Activated T-helper 1 cell treated with anti-CD3 and anti-CD28 coated beads, Interleukin-12 subunit alpha, Interleukin-12 subunit beta, Interleukin-2, Interleukin-4 antibody, amounts not matched to agents 30 ng/mL and 10 ng/mL and 1 ng/mL, durations not matched to agents 14 hours and 24 hours and 36 hours (primary cell): ENCODE measurements at places on chromosomes 5 and 9. TPM values are rescaled to one million over a fixed set of nuclear protein-coding genes. Genes with fewer than 3 reads are reported as not detected.

DNA sequence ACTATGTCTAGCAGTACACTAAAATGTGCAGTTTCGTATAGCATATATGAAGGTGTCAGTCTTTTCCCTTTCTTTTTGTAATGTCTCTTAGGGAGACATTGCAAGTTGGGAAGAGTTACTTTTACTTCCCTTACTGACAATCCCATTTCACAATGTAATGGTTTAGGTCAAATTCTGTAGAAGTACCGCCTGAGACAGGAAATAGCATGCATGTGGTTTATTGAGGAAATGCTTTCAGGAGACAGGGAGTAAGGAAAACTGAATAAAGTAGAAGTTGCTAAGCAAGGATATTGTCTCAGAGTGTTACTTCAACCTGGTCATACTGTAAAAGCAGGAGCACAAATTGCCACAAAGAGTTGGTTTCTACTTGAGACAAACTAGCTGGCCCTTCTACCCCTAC is 32.1 kb upstream of the MSANTD3 start:
- no peak for DNase-seq

DNA sequence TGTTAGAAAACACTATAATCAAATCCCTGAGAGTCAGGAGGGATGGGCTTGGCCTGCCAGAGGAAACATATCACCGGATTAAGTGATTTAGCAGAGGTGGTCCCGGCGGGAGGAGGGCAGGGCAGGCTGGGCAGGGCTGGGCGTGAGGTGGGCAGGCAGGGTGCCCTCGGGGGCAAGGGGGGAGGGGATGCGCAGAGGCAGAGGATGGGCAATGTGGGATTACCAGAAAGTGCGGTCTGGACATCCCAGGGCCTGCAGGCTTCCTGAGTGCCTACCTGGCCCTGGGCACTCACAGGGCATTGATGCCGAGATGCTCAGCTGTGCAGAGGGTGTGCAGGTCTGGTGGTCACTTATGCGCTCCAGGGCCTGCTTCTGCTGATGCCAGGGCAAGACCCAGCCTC is 115.2 kb downstream of the ADAMTS2 start:
- no peak for DNase-seq

DNA sequence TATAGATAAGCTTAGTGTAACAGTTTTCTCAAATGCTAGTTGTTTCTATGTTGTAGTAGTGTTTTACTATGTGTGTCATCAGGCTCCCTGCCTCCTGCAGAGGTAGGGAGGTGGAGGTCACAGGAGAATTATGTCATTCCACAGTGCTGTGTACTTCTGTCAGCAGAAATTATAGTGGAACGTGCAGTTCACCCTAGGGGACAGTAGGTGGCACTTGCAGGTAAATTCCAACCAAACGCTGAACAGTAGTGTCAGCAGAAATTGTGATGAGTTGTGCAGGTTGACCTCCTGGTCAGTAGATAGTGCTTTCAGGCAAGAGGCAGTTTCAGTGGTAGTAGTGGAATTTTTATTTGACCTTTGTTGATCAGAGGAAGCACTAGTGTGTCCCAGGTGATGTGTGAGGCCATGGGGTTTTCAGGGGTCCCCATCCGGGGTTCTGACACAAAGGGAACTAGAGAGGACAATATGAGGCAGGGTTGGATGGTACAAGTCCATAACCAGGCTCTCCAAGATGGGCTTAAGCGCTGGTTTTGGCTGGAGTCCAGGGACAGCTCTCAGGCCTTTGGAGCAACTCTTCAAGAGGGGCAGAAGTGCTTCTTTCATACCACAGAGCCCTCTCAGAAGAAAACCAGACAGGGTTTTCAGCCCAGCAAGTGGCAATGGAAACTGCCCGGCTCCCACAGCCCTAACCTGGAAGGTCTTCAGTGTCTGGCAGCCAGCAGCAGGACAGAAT is 402.9 kb downstream of the CYLC2 start:
- no peak for DNase-seq

DNA sequence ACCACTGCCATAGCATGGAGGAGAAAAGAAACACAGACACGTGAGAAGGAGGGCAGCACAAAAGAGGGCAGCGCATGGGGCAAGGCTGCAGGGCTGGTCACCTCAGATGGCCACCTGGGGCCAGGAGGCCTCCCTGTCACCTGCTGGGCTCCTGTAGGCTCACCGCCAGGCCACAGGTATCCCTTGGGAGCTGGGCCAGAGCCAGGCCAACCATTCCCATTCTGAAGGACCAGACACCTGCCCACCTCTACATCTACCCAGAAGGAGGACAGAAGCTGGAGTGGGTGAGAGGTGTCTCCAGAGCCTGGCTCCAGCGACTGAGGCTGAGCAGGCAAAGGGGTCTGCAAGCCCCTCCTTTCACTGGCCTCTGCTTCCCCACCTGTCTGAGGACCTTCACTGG is 103.1 kb downstream of the PAX5 start:
- no peak for DNase-seq

- no peak for DNase-seq
Measured at GRCh38 chr9:134152022-134152448, 12.3 kb downstream of the RNU6ATAC start.

GRCh38 chr5:41600731-41601130 is 90.3 kb upstream of the PLCXD3 start:
- DNase-seq: no peak

- no peak for DNase-seq
Measured at GRCh38 chr5:76724871-76725270, 8.9 kb downstream of the F2R start.

DNA sequence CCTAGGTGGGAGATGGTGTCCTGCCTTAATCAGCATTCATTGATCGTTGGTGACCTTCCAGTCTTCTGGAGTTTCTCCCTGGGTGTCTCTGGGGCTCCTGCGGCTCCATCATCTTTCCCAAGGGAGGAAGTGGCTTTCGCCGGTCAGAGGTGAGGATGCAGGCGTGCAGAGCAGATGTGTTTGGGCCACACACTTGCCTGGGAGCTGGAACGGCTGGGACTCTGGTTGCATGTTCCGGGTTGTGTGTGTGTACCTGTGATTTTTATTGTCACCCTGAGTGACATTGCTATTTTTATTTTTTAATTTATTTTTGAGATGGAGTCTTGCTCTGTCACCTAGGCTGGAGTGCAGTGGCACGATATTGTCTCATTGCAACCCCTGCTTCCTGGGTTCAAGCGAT is 9.6 kb downstream of the HMCN2 start:
- no peak for DNase-seq

DNA sequence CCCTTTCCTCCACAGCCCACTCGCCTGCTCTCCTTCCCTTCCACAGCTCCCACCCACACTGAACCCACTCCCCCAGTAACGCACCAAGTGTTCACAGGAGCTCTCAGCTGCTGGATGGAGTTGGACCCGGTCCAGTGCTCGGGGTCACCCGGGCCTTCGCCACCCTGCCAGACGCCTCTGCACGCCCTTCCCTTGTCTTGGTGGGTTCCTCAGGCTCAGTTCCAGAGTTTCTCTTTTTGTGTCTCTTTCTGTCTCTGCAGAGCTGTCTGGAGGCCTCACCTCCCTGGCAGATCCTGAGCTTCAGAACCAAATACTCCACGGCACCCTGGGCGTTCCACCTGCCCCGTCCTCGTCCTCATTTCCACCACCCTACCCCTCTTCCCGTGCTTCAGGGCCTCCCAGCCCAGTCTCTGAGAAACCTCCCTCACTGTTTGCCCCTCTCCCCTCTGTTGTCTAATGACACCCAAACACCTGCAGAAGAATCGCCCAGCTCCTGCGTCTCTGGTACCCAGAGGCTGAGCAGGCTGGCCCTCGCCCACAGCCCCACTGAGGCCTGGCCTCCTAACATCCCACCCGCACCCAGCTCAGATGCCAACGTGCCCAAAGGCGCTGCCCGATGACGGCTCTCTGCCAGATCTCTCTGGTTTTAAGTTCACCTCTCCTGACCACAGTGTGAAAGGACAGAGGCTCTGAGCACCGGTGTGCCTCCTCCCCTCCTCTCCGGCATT is 74.3 kb downstream of the COL23A1 start:
- no peak for DNase-seq

GRCh38 chr5:168362097-168362885 is 70.8 kb downstream of the WWC1 start:
- DNase-seq: no peak

- no peak for DNase-seq
Measured at GRCh38 chr5:139513852-139514485, 31.4 kb upstream of the STING1 start.

GRCh38 chr5:137888863-137889759 is at the start of gene PKD2L2:
TSS of gene PKD2L2 (plus strand) at chr5:137889457. CDS start at chr5:137889492, 35 bp downstream.
- peak; percentile 82 for DNase-seq

DNA sequence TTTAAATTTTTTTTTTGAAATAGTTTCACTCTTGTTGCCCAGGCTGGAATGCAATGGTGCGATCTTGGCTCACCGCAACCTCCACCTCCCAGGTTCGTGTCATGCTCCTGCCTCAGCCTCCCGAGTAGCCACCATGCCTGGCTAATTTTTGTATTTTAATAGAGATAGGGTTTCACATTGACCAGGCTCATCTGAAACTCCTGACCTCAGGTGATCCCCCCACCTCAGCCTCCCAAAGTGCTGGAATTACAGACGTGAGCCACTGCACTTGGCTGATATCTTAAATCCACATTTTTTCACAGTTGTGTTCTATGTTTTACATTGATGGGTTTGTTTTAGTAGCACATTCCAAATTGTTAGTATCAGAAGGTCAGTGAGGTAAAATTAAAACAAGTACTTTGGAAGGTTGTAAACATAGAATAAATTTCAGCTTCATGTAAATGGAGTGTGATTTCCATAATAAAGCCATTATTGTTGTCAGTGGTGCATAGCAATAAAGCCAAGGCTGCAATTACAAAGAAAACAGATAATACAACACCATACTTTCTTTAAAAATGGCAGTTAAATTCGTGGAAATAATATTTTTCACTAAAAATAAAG is 287.2 kb downstream of the ARRDC3 start:
- no peak for DNase-seq

DNA sequence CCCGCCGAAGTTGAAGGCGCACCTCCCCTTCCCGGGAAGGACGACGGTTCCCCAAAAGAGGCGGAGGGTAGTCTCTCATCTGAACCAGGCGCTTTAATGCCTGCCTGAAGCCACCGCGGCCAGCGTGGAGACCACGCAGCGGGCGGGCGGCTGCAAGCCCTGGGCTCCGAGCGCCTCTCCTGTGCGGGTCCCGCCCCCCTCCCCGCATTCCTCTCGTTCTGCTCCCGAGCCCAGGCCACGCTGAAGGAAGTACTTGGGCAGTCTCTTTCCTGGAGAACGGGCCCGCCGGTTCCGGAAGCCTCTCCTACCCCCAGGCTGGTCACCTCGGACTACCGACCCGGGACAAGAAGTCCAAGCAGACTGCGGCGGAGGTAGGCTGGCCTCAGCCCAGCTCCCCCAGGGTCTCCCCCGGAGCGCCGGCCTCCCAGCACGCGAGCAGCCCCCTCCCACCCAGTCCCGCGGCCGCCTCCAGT is 571 bp downstream of the PPIC start:
- no peak for DNase-seq

DNA sequence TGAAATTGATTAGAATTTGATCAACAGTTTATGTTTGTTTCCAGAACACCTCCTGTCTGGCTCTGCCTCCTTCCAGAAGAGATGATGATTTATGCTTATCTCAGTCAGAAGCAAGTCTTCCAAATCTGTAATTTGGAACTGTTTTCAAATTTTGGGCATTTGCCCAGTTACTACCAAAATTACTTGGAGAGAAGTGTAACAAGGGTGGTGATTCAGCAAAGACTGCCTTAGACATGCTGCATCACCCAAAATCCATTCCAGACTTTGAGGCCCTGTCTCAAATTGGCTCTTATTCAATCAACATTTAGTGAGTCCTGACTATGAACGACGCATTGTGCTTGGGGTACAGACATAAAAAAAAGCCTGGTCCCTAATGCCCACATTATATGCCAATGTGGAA is 89.4 kb downstream of the SH3TC2 start:
- DNase-seq: no peak

GRCh38 chr9:78280982-78281668 is 15.8 kb upstream of the PSAT1 start:
- no peak for DNase-seq

DNA sequence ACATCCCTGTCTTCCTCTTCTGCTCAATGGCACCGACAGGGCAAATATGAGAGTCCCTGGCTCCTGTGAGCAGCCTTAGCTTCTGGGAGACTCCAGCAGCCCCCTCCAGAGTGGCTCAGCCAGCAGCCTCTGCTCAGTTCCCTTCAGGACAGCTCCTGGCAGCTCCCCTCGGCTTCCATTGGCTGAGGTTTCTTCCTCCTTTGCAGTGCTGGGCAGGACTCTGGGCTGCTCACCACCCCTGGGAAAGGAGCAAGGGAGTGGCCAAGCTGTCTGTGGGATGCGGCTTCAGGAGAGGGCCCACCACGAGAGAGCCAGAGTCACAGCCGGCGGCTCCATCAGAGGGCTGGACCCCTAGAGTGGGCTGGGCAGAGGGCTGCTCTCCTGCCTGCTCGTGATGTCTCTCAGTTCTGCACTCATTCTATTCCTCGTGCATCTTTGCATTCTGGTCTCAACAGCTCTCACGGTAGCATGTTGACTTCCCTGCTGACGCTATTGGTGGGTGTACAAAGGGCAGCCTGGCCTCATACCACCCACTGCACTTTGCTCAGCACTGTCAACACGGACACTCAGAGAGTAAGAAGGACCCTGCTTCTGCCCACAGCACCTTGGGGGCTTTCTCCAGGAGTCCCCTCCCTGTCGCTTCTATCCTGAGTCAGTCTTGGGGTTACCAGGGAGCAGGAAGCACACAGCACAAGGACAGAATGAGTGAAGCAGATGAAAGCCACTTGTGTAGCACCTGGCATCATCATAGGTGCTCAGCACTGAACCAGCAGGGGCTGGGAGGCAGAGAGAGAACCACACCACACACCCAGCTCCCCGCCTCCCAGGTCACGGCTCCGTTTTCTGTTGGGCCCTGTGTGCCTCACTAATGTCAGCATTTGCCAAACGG is 80.9 kb upstream of the ALDH1B1 start:
- no peak for DNase-seq

DNA sequence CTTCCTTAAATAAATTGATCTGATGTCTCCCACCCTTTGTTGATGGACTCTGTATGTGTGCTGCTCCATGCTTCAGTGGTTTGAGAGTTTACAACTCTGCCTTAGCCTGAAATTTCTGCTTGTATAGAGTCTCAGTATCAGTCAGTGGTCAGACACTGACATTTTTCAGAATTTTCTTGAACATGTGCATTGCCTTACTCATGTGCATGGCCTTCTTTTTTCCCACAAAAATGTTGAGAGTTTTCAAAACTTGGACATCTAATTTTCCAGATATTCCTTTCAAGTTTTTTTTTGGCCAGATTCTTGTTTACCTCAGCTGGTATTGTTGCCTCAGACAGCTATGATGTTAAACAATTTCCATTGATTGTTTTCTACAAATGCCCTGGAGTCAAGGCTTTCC is 427.1 kb upstream of the CHD1 start:
- no peak for DNase-seq

SPINK13 gene
- not detected in 2 replicates for total RNA-seq

PAEP gene
- not detected in 2 replicates for total RNA-seq

HSPB3 gene
- not detected in 2 replicates for total RNA-seq

PCDHB15 gene
- not detected in 2 replicates for total RNA-seq

PCDHGA11 gene
- 0.16 and 0.24 TPM in 2 replicates for total RNA-seq

TXNDC8 gene
- not detected in 2 replicates for total RNA-seq

BSPRY gene
- 12.3 and 12.8 TPM in 2 replicates for total RNA-seq

NR2F1 gene
- not detected in 2 replicates for total RNA-seq

NPR3 gene
- not detected in 2 replicates for total RNA-seq

IL5 gene
- total RNA-seq: 1.5 and 2.2 TPM in 2 replicates

PCDHA5 gene
- not detected in 2 replicates for total RNA-seq
